ENCODE measurements at places on chromosomes 5 and 9.

DNA sequence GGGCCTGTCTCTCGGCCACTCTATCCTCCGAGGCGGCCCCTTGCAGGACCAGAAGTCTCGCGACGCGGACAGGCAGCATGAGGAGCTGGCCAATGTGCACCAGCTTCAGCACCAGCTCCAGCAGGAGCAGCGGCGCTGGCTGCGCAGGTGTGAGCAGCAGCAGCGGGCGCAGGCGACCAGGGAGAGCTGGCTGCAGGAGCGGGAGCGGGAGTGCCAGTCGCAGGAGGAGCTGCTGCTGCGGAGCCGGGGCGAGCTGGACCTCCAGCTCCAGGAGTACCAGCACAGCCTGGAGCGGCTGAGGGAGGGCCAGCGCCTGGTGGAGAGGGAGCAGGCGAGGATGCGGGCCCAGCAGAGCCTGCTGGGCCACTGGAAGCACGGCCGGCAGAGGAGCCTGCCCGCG, 283.5 kb downstream of the ARHGEF28 start:
- no peak for DNase-seq

DNA sequence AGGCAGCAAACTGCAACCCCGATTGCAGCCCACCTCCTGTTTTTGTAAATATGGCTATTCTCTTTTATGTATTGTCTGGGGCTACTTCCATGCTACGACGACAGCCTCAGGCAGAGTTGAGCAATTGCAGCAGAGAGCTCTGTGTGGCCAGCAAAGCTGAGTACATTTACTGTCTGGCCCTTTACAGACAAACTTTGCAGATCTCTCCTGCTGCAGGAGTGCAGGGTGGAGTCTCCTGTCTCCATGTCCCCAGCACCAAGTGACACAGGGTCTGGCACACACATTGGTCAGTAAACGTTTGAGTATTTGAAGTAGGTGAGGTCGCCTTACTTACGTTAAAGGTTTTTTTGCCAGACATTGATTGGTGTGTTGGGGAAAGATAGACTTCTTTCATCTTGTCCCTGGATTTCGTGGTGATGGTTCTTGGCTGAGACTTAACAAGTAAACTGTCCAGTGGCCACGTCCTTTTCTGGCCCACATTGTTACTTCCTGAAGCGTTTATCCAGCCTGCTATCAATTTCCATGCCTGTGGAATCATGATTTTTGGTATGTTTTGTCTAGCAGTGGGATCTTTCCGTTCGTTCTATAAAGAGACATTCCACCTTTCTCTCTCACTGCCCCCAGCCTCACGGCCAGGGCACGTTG, 27.2 kb downstream of the PRRC2B start:
- DNase-seq = no peak

- DNase-seq = no peak
These were observed 39.5 kb upstream of the MAMDC2 start for GRCh38 chr9:70003901-70004714.

- DNase-seq = no peak
These were observed 39.0 kb upstream of the OSMR start for GRCh38 chr5:38806775-38807258.

DNA sequence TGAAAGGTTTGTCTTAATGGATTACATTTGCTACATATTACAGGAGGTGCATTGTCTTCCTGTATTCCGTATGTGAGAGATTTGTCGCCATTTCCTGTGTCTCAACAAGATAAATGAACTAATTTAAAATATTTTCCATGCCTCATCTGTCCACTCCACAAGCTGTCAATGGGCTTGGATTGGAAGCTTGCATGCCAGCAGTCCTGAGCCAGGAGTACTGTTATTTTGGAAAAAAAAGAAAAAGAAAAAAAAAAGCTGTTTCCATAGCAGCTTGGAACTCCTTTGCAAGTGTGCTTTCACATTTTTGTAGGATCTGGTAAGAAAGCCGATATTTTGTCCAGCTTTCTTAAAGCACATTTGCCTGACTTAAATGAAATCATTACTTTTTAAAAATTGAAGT, 330.8 kb downstream of the KDM4C start:
- DNase-seq = no peak

- DNase-seq = peak; percentile 79
These were observed 180.9 kb downstream of the NR3C1 start for GRCh38 chr5:143222287-143223231.

- DNase-seq = no peak
These were observed 105.5 kb upstream of the CPLX2 start for GRCh38 chr5:175765858-175766257.

DNA sequence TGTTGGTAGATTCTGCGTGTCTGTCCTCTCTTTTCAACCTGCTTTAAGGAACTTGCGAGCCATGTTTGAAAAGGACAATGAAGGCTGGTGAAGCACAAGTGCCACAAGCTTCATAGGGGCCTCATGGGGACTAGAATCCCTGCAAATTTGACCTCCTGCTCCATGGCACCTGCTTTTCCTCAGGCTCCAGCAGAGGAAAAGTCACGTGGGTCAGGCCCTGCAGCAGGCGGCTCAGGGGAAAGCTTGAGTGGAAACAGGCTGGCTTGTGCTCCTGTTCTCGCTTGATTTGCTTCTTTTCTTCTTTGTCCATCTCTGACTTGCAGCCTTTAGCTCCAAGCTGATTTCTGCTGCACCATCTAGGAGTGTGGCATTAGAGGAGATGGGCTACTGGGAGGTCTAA, 187.6 kb upstream of the MAST4 start:
- DNase-seq = no peak

GRCh38 chr5:127440831-127441230, 76.6 kb upstream of the PRRC1 start:
- no peak for DNase-seq

- DNase-seq = no peak
These were observed 398.3 kb upstream of the EDIL3 start for GRCh38 chr5:84783003-84783402.

- DNase-seq = no peak
These were observed 16.9 kb downstream of the CLTA start for GRCh38 chr9:36207546-36208012.
